ENCODE measurements at places on chromosomes 2 and 18.

GRCh38 chr2:27701676-27702075, 38.0 kb downstream of the SLC4A1AP start:
- no peak for DNase-seq

GRCh38 chr2:227788561-227789018, 25.1 kb upstream of the CCL20 start:
- no peak for DNase-seq

DNA sequence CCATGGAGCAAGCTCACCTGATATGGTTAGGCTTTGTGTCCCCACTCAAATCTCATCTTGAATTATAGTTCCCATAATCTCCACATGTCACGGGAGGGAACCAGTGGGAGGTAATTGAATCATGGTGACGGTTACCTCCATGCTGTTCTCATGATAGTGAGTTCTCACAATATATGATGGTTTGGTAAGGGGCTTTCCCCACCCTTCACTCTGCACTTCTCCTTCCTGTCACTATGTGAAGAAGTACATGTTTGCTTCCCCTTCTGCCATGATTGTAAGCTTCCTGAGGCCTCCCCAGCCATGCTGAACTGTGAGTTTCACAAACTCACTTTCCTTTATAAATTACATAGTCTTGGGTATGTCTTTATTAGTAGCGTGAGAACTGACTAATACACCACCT, 435.7 kb upstream of the ID2 start:
- no peak for DNase-seq

DNA sequence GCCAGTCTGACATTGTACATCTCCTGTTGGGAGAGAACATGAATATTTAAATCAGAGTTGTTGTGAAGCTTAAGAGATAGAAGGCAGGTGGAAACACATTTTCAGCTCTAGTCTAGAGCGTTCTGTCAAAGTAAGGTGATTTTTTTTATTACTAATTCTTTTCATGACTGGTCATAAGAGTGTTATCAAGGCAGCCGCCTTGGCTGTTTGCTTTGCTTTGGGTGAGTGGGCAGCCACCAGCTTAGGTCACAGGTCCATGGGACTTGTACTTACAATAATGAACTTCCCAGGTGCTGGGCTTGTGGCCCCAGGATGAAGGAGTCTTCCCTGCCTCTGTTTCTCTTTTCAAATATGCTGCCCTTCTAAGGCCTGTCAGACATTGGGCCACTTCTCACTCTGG, 256.3 kb downstream of the SRBD1 start:
- DNase-seq, result no peak

DNA sequence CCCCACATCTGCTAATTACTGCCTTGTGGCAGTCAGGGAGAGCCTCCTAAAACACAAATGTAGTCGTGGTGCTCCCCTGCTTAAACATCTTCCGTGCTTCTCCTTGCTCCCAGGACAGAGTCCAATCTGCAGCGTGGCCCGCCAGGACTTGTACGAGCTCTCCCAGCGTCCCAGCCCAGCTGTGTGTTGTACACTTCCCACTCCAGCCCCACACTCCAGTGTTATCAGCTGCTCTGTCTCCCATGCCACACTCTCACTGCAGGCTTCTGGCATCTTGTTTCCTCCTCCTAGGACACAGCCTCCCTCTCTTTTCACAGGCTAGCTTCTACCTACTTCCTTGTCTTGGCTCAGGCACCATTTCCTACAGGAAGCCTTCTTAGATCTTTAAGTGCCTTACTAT, 199.4 kb downstream of the ALPK2 start:
- no peak for DNase-seq

- no peak for DNase-seq
Observed at GRCh38 chr2:46610021-46610420, 130.7 kb downstream of the TMEM247 start.

GRCh38 chr2:1045109-1045508, 94.5 kb downstream of the SNTG2 start:
- DNase-seq, result no peak

GRCh38 chr2:139353874-139354273, 573.7 kb upstream of the NXPH2 start:
- DNase-seq, result no peak

GRCh38 chr2:51031021-51031780, 731 bp downstream of the NRXN1 start:
- no peak for DNase-seq

GRCh38 chr2:206482123-206482522, 38.8 kb downstream of the ADAM23 start:
- DNase-seq, result no peak

DNA sequence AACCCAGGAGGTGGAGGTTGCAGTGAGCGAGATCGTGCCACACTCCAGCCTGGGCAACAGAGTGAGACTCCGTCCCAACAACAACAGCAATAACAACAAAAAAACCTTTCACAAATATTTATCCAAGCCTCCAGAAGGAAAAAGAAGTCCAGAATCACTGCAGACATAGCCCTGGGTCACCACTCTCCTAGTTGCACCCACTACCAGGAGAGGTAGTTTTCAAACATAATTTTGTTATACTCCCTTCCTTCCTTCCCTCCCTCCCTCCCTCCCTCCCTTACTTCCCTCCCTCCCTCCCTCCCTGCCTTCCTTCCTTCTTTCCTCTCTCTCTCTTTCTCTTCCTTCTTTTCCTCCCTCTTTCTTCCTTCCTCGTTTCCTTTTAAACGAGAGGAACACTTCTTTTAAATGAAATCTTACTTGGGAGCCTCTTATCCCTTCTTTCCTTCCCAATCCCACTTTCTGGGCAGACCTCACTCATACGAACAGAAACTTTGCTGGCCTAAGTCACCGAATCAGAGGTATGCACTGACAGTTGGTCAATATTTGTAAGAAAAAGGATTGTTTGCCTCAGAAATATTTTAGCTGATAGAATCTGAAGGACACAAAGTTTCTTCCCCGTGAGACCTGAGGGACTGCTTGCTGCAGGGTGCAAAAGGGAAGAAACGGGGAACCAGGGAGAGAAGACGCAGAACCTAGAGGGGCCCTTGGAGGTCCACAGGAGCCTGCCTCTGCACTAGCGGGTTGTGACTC, 88.1 kb upstream of the AGAP1 start:
- no peak for DNase-seq

- DNase-seq, result no peak
Observed at GRCh38 chr2:142130111-142131009, 456 bp downstream of the LRP1B start.

DNA sequence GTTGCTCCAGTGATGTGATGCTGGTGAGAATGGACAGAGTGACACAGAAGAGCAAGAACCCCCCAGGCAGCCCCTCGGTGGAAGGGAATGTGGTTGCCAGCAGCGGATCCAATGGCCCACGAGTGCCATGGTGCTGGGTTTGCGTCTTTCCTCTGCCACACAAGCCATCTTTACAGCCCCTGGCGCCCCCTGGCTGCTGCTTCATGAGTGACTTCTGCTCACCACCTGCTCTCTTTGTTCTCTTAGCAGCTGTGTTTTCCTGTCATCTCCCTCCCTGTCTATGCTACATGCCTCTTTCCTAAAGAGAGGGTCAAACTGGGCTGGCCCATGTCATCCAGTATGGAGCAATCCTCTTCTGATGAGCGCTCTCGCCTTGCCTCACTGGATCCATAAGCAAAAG, 300.0 kb upstream of the SMIM21 start:
- DNase-seq, result no peak

GRCh38 chr2:216188956-216189355, 79.8 kb downstream of the XRCC5 start:
- DNase-seq, result no peak

GRCh38 chr2:6211236-6211635, 519.1 kb downstream of the SOX11 start:
- DNase-seq, result no peak

- DNase-seq, result no peak
Observed at GRCh38 chr2:210356944-210357343, 42.0 kb upstream of the MYL1 start.

DNA sequence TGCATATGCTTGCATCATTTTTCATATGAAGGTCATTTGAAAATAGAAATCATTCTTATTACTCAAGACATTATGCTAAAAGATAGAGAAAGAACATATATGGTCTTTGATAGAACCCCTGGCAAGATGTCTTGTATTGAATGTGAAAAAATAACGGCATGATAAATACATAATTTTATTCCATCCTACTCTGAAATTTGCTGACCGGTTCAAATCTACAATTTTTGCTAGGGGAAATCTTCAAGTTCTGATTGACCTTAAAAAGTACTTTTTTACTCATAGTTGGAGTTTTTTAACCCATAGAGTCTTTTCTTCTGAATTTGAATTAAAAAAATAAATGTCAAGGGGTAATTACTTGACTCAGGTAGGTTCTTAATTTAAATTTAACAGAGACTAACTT, 920.8 kb downstream of the ERBB4 start:
- DNase-seq, result no peak

- no peak for DNase-seq
Observed at GRCh38 chr2:194698012-194698411, 959.0 kb upstream of the SLC39A10 start.

DNA sequence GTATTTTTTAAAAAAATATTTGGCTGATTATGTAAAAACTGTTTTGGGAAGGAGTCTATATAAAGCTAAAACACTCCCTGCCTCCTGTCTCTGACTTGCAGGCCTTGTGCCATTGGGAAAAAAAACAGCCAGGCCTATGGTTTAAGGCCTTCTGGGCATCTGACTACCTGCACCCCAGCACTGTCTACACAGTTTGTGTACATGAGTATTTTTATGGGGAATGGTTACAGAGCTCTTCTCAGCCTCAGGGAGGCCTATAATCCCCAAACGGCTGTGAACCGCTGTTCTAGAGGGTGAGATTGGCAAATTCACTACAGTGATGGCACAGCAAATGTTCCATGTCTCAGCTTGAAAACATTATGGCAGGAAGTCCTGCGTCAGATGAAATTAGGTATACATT, 96.1 kb downstream of the LTBP1 start:
- no peak for DNase-seq

GRCh38 chr2:7685342-7686015, 768.3 kb downstream of the RNF144A start:
- no peak for DNase-seq

DNA sequence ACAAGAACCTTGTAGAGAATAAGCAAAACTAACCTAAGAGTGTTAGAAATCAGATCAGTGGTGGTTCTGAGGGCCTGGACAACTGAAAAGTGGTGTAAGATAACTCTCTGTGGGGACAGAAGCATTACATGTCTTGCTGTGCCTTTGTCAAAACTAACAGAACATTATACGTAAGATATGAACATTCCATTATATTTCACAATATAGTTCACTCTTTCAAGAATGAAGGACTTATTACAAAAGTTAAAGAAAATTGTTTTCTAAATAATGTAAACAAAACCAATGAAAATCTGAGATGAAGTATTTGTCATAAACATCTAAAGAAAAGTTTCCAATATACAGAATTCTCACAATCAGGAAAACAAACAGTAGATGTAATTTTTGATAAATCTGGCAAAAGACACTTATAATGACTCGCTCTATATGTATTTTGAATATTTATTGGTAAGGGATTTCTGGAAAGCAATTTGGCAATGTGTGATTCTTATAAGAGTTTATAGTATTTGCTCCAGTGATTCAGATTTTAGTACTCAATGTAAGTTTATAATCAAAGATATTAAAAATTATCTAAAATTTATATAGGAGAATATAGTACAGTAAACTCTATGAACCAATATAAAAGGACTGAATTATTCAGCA, 258.4 kb downstream of the CD226 start:
- no peak for DNase-seq
